ENCODE measurements at places on chromosomes 3 and 15.

DNA sequence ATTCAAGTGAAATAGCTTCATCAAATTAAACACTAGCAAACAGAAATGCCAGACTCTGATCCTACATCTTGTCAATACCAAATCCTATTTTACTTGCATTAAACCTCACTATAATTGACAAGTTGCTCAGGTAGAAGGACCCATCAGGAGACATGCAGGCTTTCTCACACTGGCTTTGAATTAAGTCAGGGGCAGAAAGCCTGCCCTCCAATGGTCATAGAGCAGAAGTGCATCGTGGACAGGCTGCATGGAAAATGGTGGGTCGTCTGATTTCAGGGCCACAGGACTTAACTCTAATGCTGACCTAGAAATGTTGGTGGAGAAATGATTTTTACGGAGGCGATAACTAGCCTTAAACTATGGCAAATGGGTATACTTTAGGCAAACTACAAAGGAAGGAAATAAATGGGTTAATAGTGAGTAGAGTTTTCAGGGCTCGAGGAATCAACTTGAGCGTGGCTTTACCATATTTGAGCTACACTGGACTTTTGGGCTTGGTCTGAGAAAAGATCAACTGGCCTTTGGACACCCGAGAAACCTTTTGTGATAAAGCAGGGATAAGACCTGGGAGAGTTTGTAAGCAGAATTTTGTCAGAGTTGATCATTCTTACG is 283.9 kb downstream of the GRM7 start:
- DNase-seq = peak; percentile 36
- H3K4me3 ChIP-seq = no peak overlapping the region
- no peak overlapping the region for H3K27ac ChIP-seq
- no peaks in the 10 kb centered on the region for H3K36me3 ChIP-seq
- H3K4me1 ChIP-seq = no peaks in the 10 kb centered on the region

DNA sequence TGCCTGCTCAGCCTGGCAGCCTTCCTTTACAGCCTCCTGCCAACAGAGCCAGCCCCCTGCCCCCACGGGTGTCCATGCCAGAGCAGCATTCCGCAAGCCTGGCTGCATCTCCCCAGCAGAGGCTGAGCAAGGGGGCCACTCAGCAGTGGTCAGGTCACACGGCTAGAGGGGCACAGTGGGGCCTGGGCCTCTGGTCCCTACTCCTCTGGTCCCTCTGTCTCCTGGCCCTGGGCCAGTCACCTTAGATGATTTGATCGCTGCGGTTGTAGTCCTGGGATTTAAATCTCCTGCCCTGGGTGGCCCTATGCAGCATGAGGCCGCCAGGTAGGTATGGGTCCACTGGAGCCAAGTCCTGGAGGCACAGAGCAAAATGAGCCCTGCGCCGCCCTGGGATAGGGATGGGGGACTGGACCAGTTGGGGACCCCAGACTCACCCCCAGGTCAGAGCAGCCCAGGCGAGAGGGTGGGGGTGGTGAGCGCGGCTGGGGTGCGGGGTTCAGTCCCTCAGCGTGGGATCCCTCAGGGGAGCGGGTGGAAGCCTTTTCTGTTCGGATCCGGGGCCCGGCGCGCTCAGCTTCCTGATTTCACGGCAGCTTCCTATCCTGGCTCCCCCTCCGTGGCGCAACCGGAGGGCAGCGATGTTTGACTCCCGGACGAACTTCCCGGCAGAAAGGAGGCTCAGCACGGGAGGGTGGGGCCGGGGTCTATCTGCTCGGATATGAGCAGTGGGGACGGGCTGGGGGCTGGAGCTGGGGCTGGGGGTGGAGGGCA is at the start of gene ZBTB47:
Gene ZBTB47, plus strand, starts transcription at position 138 of the 771 bp plus-strand sequence. CDS start 4,659 bp downstream, outside the sequence.
- H3K4me3 ChIP-seq = peak within 1 kb of the TSS; percentile 78
- DNase-seq = peak; percentile 33
- peaks cover 36% of the 10 kb centered on the region for H3K4me1 ChIP-seq
- H3K27ac ChIP-seq = peak within 1 kb of the TSS; percentile 74

DNA sequence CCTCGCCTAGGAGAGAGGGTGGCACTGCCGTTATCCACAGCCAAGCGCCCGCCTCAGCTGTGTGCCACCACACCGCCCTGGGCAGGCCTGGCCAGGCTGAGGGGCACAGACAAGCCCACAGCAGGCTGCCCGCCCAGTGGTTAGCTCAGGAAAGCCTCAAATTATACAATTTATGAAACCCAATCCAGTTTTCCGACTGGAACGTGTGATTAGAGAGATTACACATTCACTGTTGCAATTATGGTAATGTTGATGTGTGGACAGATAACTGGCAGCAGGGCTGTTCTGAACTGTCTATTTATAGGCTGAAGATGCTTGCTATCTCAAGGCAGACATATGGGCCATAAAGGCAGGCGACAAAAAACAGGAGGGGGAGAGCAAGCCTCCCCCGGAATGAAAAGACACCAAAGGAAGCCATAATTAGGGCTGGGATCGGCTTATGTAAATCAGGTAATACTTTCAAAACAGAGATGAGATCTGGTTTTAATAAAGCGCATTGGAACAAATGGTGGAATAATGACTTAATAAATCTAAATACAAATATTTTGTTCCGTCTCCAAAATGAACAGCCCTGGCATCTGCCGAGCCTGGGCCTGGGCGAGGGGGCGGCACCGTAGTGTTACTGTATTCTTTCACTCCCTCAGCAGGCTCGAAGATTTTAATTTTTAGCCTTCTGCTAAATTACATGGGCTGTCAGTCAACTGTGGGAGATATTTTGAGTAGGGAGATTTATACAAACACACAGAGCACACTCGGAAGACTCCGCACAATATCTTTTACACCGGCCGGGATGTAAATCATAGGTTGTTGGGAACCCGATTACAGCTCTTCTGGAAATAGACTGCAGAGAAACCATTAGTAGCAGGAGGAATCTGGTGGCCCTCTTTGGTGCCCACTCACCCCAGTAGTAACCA is 103.1 kb upstream of the TLE3 start:
- no peak overlapping the region for H3K4me3 ChIP-seq
- no peaks in the 10 kb centered on the region for H3K4me1 ChIP-seq
- H3K27ac ChIP-seq = no peak overlapping the region
- peaks cover 2% of the 10 kb centered on the region for H3K27me3 ChIP-seq
- DNase-seq = no peak

DNA sequence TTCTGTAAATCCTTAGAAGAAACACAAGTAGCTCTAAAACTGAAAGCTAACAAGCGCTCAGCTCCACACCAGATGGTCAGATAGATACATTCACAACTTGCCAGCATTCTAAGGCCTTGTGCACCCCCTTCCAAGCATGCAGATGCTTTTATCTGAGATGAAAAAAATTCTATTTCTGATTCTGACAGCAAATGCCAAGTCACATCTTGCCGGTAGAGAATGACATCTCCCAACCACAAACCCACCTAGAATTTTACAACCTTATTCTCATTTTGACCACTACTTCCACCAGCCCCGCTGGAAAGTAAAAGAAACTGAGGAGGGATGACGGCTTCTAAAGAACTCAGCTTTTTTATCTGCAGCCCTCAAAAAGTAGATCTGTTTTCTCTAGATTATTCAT is 57.7 kb downstream of the SUMF1 start:
- H3K27me3 ChIP-seq = no peaks in the 10 kb centered on the region
- H3K4me3 ChIP-seq = no peak overlapping the region
- no peaks in the 10 kb centered on the region for H3K36me3 ChIP-seq

- H3K27ac ChIP-seq = peak overlapping the region; percentile 84
- H3K36me3 ChIP-seq = no peaks in the 10 kb centered on the region
- peak; percentile 99 for DNase-seq
- H3K27me3 ChIP-seq = peaks cover 3% of the 10 kb centered on the region
- H3K4me3 ChIP-seq = no peak overlapping the region
- H3K4me1 ChIP-seq = peaks cover 7% of the 10 kb centered on the region
Measured at GRCh38 chr3:159711560-159712333, 276.9 kb upstream of the IL12A start.

DNA sequence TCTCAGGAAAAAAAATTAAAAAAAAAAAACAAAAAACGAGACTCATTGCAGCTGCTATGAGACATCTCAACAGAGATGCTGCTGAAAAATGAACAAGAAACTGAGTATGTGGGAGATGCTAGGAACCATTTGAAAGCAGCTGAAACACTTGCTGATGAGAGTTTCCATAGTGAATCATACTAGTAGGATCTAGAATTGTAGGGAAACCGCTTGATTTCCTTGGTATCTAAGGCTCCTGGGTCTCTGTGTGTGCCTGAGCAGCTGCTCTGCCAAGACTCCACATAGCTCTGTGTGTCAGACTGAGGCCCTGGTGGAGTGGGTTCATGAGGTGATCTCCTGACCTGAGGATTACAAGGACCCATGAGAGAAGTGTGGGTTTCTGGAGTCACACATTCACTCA is 313.4 kb upstream of the NECTIN3 start:
- no peaks in the 10 kb centered on the region for H3K36me3 ChIP-seq
- H3K27me3 ChIP-seq = peaks cover 3% of the 10 kb centered on the region
- H3K4me1 ChIP-seq = no peaks in the 10 kb centered on the region
- H3K4me3 ChIP-seq = no peak overlapping the region
- DNase-seq = no peak

DNA sequence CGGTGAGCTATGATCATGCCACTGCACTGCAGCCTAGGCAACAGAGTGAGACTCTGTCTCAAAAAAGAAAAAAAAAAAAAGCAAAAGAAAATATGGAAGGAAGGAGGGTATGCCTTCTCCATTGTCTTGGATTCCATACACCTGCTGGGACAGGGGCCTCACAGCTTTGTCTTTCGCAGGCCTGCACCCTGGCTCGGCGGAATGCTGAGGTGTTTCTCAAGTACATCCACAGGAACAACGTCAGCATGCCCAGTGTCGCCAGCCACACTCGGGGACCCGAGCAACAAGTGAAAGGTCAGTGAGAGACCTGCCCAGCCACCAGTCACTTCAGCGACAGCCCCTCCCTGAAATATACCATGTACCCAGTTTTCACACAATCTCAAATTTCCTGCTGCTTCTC is 288.5 kb upstream of the UMPS start:
- H3K27me3 ChIP-seq = no peaks in the 10 kb centered on the region
- no peaks in the 10 kb centered on the region for H3K4me1 ChIP-seq
- H3K36me3 ChIP-seq = no peaks in the 10 kb centered on the region
- DNase-seq = no peak
